ENCODE measurements at places on chromosomes 3 and 15.

DNA sequence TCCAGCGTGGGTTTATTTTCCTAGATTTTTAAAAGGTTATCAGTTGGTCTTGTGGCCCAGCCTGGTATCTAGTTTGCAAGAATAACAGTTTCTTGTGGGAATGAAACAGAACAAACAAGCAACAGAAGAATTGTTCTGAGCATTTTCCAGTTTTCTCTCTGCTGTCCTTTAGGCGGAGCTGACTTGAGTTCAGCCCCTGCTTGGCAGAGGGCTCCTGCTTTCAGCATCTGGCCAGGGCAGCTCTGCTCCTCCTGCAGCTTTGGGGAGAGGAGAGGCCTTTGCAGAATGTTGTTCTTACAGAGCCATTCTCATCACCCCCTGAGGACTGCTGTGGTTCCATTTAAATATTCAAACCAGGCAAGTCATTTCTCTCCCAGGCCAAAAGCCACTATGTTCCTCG is 117.7 kb downstream of the ALDH1A2 start:
- no peak for DNase-seq

- DNase-seq: no peak
These were observed 25.3 kb downstream of the ACSBG1 start for GRCh38 chr15:78208887-78209645.

DNA sequence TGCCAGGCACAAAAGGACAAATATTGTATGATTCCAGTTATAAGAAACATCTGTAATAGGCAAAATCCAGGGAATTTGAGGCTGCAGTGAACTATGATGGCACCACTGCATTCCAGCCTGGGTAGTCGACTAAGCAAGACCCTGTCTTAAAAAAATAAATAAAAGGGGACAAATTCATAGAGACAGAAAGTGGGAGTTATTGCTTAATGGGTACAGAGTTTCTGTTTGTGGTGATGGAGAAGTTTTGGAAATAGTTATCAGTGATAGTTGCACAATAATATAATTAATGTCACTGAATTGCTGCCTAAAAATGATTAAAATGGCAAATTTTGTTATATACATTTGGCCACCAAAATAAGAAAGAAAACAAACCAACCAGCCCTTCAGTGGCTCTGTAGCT is 27.6 kb upstream of the CNBP start:
- DNase-seq: no peak

DNA sequence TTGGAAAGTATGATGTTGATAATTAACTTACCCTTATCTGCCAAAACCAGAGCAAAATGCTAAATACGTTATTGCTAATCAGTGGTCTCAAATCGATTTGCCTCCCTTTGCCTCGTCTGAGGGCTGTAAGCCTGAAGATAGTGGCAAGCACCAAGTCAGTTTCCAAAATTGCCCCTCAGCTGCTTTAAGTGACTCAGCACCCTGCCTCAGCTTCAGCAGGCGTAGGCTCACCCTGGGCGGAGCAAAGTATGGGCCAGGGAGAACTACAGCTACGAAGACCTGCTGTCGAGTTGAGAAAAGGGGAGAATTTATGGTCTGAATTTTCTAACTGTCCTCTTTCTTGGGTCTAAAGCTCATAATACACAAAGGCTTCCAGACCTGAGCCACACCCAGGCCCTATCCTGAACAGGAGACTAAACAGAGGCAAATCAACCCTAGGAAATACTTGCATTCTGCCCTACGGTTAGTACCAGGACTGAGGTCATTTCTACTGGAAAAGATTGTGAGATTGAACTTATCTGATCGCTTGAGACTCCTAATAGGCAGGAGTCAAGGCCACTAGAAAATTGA is 59.7 kb downstream of the DCUN1D1 start:
- DNase-seq: no peak

DNA sequence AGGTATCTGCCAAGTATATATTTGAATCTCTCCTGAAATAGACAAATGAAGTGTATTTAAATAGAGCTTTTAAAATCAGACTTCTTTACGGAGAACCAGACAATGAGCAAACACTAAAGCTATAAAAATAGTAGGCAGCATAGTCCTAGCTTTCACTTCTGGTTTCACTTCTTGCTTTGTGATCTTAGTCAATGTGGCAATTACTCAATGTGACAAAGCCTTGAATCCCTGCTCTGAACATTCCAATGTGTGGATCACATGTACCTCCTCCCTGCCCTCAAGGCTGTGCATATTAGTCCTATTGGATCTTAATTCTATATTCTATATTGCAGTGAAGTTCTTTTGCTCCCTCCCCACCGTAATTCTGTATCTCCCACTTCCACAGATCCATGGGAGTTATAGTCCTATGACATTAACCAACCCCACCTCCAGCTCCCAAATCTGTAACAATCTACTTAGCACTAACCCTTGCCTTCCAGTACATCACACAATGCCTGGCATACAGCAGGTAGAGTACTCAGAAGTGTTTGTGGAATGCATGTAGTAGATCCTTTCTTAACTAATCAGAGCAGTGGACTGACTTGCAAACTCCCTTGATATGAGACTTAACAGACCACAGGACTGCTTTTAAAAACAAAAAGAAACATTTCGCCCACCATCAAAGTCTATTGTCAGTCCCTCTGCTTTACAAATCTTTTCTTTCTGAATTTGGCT is 24.3 kb upstream of the CP start:
- DNase-seq: peak; percentile 42

DNA sequence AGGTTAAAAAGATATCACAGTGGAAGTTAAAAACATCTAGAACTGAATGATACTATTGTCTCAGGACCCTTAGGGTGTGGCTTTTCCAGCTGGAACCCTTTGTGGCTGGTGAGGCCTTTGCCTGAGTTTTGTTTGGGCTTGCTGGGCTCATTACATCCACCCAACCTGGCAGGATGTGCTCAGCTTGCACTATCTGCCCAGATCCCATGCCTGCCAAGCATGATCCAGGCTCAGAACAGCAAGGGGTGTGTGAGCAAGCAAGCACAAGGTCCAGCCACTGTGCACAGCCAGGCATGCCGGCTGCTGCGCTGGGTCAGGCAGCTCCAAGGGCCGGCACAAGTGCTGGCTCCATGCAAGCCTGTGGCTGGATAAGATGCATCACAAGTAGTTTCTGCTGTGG is 512.7 kb upstream of the CDIN1 start:
- DNase-seq: no peak

DNA sequence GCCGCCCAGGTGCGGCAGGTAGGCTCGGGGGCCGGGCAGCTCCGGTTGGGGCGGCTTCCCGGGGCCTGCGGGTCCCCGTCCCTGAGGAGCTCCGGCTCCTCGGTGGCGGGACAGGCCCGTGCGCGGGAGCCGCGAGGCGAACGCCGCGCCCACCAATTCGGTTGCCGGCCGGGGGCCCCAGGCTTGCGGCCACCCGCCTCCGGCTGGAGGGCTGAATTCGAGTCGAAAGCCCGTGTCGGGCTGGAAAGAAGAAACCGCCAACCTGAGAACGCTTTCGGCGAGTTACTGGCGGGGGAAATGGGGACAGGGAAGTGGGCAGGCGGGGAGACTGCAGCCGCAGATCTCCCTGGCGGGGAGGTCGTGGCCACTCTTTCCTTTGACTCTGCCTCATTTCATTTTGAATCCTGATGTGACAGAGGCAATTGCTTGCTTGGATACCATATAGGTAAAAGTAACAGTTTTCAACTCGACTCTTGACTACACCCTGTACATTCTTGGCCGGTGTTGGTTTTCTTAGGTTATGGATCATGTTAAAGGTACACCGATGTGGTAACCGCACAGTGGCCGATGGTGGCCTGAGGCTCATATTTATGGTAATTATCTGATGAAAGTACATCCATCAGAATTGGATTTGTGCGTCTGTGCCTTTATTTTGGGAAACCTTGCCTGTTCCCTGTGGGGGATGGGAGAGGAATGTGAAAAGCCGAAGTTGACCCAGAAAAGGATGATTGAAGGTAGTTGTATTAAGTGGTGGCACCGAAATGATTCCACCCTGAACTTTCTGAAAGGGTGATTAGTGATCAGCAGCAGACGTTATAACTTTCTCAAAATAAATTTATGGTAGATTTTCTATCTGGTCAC is 1.7 kb downstream of the B3GNT5 start:
- DNase-seq: peak; percentile 8

Data from activated CD4-positive, alpha-beta T cell treated with anti-CD3 and anti-CD28 coated beads, Interleukin-2, amount 50 U/mL, for 16 hours (primary cell).